Vagina (tissue), 2 donors: ENCODE measurements at places on chromosomes 13 and 19.

- DNase-seq: no peak
Measured at GRCh38 chr13:106517109-106517847, 18.2 kb downstream of the EFNB2 start.

- no peak for DNase-seq
Measured at GRCh38 chr13:112143753-112144615, 77.0 kb downstream of the SOX1 start.

GRCh38 chr13:72180253-72180952, 313.4 kb upstream of the DACH1 start:
- no peak for DNase-seq

DNA sequence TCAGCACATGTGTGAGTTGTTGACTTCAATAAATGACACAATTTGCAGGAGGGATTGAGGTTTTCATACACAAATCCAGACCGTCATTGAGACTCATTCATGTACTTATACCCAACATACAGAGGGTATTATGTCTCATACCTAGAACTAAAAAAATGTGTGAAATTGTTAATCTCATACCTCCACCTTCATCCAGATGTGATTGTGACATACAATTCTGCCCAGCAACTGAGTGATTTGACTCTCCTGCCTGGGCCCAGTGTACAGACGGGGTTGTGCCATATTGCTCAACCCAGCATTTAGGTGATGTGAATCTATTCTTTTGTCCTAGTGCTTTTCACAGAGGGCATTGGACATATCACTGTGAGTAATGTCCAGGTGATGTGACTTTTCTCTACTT, 12.6 kb upstream of the ZNF681 start:
- DNase-seq: no peak

DNA sequence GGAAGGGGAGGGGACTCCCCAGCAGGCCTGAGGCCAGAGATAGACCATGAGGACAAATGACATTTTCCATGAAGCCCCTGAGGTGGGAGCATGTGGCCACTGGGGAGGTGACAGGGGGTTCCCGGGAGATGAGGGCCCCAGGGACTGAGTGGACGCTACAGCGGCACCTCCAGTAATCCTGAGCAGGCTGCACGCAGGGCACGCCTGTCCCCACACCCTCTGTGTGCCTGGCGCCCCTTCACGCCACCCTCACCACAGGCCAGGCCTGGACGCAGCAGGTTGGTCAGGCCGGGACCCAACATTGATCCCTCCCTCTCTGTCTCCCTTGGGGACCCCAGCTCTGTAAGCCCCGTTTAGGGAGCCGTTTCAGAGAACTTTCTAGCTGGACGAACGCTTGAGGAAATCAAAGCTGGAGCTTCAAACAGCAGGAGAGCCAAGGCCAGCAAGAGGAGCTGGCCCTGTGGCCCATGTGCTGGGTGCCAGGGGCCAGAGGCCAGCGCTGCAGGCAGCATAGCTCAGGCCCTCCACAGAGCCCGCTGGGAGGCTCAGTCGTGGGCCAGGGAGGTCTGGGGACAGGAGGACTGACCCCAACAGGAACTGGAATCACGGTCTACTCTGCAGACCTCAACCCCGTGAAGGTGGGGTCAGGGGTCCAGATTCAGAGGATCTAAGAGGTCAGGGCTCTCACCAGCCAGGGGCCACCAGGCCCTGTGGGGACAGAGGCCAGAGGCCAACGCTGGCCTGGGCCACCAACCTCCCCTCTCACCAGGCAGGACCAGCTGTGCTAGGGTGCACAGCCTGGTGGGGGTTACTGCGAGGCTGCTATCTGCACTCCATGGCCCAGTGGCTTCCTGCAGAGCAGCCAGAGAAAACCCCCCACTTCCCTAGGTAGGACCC, 14.6 kb downstream of the LSM4 start:
- no peak for DNase-seq

- no peak for DNase-seq
Measured at GRCh38 chr13:99859178-99860177, 112.1 kb downstream of the ZIC5 start.
